ENCODE measurements at places on chromosomes 6 and 20.

DNA sequence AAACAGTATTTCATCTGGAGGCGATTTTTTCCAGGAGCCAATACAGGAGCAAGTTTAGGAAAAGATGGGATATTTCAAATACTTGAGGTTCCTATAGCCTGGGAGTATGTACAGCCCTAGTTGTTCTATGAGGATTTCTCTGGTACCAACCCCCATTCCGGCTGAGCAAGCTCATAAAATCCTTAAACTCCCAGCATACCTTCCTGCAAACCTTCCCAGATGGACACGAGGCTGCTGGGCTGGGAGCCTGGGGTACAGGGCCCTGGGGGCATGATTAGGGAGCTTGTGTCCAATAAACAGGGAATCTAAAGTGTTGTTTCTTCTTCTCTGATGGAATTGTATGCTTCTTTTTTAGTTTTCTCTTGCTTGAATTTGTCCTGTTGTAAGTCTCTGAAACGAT lies 1.5 kb downstream of the PRRC2A start:
- DNase-seq = no peak

GRCh38 chr20:5056801-5057599 lies 55.7 kb upstream of the SLC23A2 start:
- DNase-seq = no peak

DNA sequence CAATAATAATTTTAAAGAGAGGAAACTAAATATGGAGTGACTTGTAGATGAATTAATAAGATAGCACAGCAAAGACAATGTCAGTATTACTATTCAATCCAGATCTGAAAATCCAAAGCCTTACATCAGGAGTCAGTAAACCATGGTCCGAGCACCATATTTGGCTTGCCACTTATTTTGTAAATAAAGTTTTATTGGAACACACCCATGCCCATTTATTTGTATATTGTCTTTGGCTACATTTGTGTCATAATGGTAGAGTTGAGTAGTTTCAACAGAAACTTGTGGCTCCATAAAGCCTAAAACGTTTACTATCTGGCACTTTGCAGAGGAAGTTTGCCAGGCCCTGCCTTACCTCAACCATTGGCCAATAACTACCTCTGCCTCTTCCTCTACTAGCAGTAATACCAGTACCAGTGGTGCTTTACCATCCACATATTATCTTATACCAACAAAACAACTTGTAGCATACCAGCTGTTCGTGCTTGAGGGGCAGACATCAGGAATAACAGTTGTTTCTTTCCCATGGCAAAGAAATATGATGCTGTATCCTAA lies 51.8 kb upstream of the SYNJ2 start:
- DNase-seq = no peak

DNA sequence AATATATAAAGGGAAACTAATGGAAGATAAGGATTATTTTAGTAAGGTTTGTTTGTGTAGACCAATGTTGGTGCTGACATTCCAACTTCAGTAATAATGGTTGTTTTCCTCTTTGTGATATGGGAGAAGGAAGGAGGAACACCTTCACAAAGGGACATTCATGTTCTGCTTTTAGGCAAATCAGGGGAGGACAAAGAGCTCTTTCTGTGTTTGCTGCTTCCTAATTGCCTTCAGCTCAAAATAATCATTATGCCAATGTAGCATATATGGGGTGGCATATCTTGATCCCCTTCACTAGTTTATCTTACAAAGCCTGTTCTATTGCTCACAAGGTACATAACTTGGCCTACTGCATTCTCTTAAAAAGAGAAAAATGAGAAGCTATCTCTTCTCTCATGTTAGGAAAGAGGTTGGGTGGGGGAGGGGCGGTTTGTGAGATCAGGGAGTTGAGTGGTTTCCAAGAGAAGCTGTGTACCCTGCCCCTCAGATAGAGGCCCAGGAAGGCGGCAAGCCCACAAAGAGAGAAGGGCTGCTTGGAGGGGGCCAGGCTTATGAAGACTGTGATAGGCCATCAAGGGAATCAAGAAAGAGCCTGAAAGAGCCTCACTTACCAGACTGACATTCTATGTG lies 4.7 kb upstream of the ADGRG6 start:
- no peak for DNase-seq
